ENCODE measurements at places on chromosomes 11 and 22. TPM values are rescaled to one million over a fixed set of nuclear protein-coding genes. Genes with fewer than 3 reads are reported as not detected.

The CCDC116 gene
- not detected for total RNA-seq

GRCh38 chr11:11349106-11349825, 3.8 kb downstream of the CSNK2A3 start:
- no peak for DNase-seq

DNA sequence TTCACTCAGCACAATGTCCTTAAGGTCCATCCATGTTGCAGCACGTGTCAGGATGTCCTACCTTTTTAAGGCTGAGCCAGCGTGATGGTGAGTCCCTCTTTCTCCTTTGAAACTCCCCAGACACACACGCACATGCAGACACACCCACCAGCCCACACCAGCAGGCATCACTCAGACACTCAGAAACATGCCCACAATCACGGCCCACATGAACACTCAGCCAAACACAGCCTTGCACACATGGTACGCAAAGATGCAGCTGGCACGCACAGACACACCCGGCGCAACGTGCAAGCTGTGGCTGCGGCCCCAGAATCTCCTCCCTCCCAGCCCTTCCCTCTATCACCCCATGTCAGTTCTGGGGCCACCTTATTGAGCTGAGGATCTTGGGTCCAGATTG, 8.0 kb downstream of the FADS3 start:
- DNase-seq: no peak

- peak; percentile 46 for DNase-seq
Measured at GRCh38 chr11:124892750-124893454, 4.8 kb downstream of the ROBO4 start.

The VSIG10L2 gene
- total RNA-seq: not detected

- DNase-seq: no peak
Measured at GRCh38 chr11:130554241-130555055, 106.0 kb downstream of the ADAMTS15 start.

Measured in right cardiac atrium (tissue), 5 donors.